HCT116 (cell line): ENCODE measurements at places on chromosomes 12 and 14. TPM values are rescaled to one million over a fixed set of nuclear protein-coding genes. Genes with fewer than 3 reads are reported as not detected.

The CDH24 gene
- 19.3 TPM for total RNA-seq

The LHX5 gene
- total RNA-seq, result 2.4 TPM

GRCh38 chr14:77554207-77554606 is 55.6 kb upstream of the ISM2 start:
- DNase-seq, result no peak

GRCh38 chr14:83478741-83479140 is 1945.1 kb upstream of the SEL1L start:
- DNase-seq, result no peak

DNA sequence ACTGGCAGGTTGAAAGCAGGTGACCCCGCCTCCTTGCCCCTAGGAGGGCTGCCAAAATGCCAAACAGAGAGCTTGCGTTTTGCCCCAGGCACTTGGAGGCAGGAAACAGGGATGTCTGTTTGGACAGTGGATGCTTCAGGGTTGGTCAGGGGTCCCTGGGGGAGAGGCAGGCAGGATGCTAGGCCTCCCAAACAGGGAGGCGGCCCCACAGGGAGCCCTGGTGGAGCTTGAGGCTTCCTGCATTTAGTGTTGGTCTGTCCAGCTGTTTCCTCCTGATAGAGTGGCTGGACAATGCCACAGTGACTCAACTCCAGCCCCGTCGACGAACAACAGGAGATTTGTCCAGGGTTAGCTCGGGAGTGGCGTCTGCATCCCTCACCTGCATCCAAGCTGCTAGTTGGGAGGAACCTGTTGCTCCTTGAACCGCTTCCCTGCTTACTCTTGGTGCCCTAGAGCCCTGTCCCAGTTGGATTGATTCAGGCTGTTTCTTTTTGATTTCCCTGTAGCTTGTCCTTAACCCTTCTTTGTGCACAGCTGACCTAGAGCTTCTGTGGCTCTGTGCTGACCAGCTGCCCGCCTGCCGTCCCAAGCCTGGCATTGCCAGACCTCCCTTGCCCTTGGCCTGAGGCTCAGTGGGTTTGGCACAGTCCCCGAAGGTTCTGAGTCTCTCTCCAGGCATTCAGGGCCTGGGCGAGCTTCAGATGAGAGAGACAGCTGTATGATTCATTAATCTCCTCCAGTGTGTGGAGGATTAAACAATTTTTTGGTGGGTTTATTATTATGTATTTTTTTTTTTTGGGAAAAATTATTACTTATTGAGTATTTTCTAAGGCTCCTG is 45.9 kb downstream of the TSPAN9 start:
- DNase-seq, result no peak

GRCh38 chr12:49811136-49811535 is 17.1 kb downstream of the NCKAP5L start:
- no peak for DNase-seq

DNA sequence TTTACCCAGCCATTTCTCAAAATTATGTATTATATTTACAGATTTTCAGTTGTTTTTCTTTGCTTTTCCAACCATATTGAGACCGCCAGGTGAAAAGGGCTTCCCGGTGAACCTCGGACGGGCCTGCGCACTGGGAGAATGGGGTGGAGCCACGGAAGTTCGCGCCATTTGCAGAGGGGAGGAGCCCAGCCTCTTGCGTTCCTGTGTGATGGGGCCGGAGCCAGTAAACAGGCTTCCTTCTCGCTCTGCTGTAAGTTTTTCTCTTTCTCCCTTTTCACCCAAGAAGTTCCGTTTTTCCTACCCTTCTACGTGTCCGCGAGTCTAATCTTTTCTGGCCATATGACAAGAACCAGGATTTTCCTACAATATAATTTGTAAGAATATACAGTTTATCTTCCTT is 1108.8 kb upstream of the SEL1L start:
- DNase-seq, result no peak

- DNase-seq, result no peak
These were observed 25.4 kb downstream of the IL31 start for GRCh38 chr12:122148657-122149056.

GRCh38 chr12:71664411-71665089 is 449 bp downstream of the THAP2 start:
- no peak for DNase-seq

- no peak for DNase-seq
These were observed 284.3 kb downstream of the FUT8 start for GRCh38 chr14:65696801-65697200.

DNA sequence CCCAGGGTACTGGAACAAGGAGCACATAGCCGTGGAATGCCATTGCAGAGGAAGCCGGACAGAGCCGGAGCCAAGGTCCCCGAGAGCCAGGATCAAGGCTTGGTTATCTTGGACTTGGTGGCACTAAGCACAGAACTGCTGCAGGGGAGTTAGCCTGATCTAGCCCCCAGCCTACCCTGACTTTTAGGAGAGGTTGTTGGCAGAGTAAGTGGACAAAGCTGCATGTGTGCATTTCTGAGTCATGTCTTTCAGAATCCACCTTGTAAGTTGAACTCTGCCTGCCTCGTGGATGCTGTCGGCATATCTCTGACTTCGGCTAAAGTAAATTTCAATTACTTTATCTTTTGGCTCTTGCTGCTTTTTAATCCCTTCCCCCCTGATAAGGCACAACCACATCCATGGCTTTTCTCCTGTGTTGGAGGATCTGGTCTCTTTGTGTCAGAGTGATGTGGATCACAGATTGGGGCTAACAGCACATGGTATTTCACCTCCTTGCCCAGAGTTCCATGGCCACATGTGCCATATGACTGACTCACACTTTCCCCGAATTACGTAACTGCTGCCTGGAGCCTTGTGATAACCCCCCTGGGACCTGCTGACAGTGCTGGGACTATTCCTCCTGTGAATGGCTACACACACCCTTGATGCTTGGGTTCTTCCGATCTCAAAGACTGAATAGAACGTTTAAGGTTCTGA is 240.3 kb downstream of the EMP1 start:
- no peak for DNase-seq

- DNase-seq, result no peak
These were observed 12.6 kb upstream of the TIGAR start for GRCh38 chr12:4308334-4308950.
